ENCODE measurements at places on chromosomes 16 and 17. TPM values are rescaled to one million over a fixed set of nuclear protein-coding genes. Genes with fewer than 3 reads are reported as not detected.
A peak's percentile ranks its signal among the peaks of the same experiment; 100 is the strongest.

Gene POLR3K
- 18.4 TPM for total RNA-seq

DNA sequence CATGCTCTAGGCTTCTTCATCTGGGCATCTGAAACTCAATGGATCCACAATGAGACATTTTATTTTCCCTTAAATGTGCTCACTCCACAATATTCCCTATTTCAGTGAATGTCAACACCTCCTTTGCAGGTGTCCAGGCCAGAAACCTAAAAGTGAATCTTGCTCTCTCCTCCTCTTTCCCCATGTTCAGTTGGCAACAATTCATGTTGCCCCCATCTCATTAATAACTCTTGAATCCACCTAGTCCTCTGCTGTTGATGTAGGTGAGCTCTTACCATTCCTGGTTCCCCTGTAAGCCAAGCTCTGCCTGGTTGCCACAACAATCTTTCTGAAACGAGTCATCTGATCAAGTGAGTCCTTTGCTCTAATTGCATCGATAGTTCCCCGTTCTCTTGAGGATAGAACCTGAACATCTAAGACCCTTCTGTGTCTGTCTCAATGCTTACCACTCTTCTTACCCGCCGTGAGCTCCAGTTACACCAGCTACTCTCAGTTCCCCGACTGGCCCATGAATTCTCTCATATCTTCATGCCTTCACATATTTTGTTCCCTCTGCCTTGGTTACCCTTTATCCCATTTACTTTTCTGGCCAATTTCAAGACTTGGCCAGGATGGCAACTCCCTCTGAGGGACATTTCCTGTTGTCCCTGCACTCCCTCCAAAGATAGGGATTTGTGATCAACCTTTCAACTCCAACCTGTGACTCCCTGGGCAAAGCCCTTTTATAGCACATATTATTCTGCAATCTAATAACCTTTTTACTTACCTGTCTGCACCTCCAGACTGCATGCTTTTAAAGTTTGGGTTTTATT is 35.9 kb downstream of the HLF start:
- DNase-seq = no peak

GRCh38 chr17:77496401-77496801 is 355.6 kb downstream of the SEC14L1 start:
- no peak for DNase-seq

Gene WFDC1
- not detected for total RNA-seq

Gene CA7
- total RNA-seq = not detected

DNA sequence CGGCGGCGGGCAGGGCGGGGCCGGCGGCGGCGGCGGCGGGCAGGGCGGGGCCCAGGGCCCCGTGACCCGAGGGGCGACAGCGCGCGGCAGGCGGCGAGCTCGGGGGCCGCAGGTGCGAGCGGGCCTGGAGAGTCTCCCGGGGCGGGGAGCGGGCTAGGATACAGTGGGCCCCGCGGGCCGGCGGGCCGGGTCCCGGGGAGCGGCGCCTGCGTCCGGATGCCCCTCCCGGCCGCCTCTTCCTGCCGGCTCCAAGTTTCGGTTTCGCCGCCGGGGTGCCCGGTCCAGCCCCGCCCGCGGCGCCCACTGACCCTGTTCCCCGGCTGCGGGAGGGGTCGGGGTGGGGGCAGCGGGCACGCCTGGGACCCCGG is at the start of gene RNF213:
Gene RNF213, plus strand, starts transcription at position 62 of the 368 bp plus-strand sequence. CDS start 2,830 bp downstream, outside the sequence.
- peak; percentile 6 for DNase-seq

DNA sequence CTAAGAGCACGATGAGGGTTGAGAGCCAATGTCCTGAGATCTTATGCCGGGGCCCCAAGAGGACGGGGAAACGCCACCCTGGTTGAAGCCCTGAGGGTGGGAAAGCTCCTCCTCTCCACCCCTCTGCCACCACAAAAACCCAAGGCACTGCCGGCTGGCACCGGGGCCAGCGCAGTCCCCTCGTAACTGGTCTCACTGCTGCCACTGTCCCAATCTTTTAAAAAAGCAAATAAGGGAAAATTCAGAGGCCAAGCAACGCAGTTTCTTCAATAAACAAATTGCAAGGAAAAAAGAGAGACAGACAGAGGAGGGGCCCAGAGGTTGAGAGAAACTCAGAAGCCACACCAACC is 6.7 kb downstream of the GRIN2C start:
- DNase-seq = no peak

Gene GLIS2
- total RNA-seq = 10.1 TPM

GRCh38 chr17:77884019-77884418 is 74.5 kb upstream of the TNRC6C start:
- DNase-seq = no peak

Gene BAHCC1
- total RNA-seq = 11.6 TPM

Gene NPIPB9
- 1.7 TPM for total RNA-seq

DNA sequence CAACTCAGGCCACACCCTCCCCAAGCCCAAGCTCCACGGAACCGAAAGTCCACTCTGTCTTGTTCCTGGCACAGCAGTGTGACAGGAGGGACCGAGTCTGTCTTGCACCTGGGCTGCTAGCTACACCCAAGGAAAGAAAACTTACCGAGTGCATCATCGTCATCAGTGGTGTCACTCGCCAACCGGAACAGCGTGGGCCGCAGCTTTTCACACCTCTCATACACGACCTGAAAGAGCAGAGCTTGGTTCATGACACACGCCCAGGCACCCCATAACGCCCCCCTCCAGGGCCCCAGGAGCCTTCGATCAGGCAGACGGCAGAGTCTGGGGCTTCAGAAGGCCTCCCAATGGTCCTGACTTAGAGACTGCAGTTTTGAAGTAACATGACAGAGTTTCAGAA is 27.5 kb downstream of the GGA2 start:
- DNase-seq = no peak

Data from endothelial cell of umbilical vein (primary cell).